ENCODE measurements at places on chromosomes 7 and 10.

GRCh38 chr10:130745251-130745650 is 566.3 kb downstream of the TCERG1L start:
- no peak for DNase-seq

DNA sequence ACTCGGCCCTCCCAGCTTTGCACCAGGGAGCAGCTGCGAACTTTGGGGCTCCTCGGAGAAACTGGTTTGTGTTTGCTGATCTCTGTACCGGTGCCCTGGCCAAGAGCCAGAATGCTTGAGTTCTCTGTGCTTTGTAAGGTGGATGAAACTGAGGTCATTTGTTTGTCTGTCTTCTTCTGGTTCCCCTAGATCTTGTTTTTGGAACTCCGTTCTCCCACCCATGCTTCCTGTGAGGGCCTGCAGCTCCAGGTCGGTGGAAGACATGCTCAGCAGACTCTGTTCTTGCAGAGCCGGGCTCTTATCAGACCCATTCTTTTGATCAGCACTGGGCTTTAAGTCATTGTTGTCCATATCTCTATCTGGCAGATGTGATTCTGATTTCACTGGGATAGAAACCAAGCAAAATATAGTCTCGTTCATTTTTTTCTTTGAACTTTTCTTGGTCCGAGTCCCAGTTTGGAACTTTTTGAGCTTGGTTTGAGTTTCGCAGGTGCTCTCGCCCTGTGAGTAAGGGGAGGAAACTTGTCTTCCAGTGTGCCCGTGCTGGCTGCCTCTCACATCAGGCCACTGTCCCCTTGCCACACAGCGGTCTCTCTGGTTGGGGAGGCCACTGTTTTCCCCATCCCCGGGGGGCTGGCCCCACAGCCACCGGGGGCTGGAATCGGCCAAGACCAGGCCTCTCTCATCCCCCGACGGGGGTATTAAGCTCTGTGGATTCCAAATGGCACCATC is 31.2 kb downstream of the JCAD start:
- DNase-seq: no peak

- DNase-seq: no peak
Observed at GRCh38 chr7:46468753-46469356, 547.8 kb upstream of the IGFBP3 start.

GRCh38 chr10:110577056-110577455 is 9.6 kb downstream of the SMC3 start:
- DNase-seq: no peak

DNA sequence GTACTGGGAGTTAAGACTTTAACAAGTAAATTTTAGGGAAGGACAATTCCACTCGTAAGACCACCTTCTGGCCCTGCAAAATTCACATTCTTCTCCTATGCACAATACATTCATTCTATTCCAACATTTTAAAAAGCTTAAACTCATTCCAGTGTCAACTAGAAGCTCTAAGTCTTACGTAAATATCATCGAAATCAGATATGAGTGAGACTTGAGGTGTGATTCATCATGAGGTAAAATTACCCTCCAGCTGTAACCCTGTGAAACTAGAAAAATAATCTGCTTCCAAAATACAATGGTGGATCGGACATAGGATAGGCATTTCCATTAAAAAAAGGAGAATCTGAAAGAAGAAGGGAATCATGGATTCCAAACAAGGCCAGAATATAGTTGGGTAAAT is 370.3 kb downstream of the CDC14C start:
- no peak for DNase-seq

Data from activated T-helper 9 cell treated with anti-CD3 and anti-CD28 coated beads, Interleukin-2, amount 50 U/mL, for 16 hours (primary cell).